ENCODE measurements at places on chromosomes 12 and 14.
A peak's percentile ranks its signal among the peaks of the same experiment; 100 is the strongest.

DNA sequence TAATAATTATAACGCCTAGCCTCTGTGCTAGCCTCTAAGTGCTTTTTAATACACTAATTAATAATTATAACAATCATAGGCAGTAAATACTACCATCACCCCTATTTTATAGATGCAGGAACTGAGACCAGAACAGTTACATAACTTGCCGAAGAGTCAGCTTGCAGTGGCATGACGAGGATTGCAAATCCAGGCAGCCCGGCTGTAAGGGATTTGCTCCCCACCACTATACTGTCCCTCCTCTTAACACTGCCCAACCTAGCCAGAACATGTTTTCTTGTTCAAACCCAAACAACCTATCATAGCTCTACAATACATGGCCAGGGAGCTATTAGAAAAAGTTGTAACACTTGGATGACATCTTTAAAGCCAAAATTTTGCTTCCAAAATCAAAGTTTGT, 33.9 kb upstream of the VASH1 start:
- H3K4me3 ChIP-seq: no peak overlapping the region
- DNase-seq: no peak
- no peaks in the 10 kb centered on the region for H3K27me3 ChIP-seq
- no peak overlapping the region for H3K27ac ChIP-seq
- no peaks in the 10 kb centered on the region for H3K36me3 ChIP-seq

DNA sequence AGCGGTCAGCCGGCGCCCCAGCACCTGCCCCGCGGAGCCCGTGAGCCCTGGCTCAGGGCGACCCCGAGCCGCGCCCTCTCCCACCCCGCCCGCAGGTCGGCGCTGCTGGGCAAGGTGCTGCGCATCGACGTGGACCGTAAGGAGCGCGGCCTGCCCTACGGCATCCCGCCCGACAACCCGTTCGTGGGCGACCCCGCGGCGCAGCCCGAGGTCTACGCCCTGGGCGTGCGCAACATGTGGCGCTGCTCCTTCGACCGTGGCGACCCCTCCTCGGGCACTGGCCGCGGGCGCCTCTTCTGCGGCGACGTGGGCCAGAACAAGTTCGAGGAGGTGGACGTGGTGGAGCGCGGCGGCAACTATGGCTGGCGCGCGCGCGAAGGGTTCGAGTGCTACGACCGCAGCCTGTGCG, 14.4 kb downstream of the HHIPL1 start:
- no peak for DNase-seq
- H3K36me3 ChIP-seq: no peaks in the 10 kb centered on the region
- H3K4me3 ChIP-seq: no peak overlapping the region
- no peaks in the 10 kb centered on the region for H3K27me3 ChIP-seq
- no peak overlapping the region for H3K27ac ChIP-seq

DNA sequence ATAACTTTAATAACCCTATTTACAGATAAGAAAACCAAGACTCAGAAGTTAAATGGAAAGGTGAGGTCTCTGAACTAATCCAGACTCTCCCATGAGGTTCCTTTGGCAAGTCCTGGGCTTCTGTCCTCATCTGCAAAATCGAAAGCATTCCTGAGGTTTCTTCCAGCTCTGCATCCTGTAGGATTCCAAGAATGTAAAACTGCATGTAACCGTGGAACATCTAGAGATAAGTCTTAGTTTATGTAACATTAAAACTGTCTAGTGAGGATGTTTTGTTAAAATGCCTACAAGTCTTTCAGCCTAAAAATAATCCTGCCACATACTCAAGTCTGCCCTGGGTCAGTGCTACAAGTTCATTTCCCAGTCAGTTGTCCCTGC, 7.3 kb upstream of the ITFG2 start:
- H3K27ac ChIP-seq: no peak overlapping the region
- DNase-seq: no peak
- H3K4me1 ChIP-seq: peaks cover 13% of the 10 kb centered on the region
- H3K27me3 ChIP-seq: no peaks in the 10 kb centered on the region
- peaks cover 47% of the 10 kb centered on the region for H3K36me3 ChIP-seq
- no peak overlapping the region for H3K4me3 ChIP-seq

DNA sequence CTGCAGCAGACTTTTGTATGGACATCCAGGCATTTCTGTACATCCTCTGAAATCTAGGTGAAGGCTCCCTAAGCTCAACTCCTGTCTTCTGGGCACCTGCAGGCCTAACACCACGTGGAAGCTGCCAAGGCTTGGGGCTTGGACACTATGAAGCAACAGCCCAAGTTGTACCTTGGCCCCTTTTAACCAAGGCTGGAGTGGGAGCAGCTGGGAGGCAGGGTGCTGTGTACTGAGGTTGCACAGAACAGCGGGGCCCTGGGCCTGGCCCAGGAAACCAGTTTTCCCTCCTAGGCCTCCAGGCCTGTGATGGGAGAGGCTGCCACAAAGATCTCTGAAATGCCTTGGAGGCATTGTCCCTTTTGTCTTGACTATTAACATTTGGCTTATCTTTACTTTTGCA, 214.4 kb upstream of the LRIG3 start:
- no peaks in the 10 kb centered on the region for H3K36me3 ChIP-seq
- no peaks in the 10 kb centered on the region for H3K27me3 ChIP-seq
- H3K4me1 ChIP-seq: no peaks in the 10 kb centered on the region
- H3K27ac ChIP-seq: no peak overlapping the region

GRCh38 chr12:131939007-131939406, 9.9 kb downstream of the PUS1 start:
- H3K36me3 ChIP-seq: peaks cover 23% of the 10 kb centered on the region
- no peaks in the 10 kb centered on the region for H3K4me1 ChIP-seq
- no peak for DNase-seq
- no peak overlapping the region for H3K4me3 ChIP-seq
- no peaks in the 10 kb centered on the region for H3K27me3 ChIP-seq

GRCh38 chr12:66087365-66087943, 43.1 kb downstream of the LLPH start:
- no peaks in the 10 kb centered on the region for H3K27me3 ChIP-seq
- H3K27ac ChIP-seq: no peak overlapping the region
- H3K4me1 ChIP-seq: no peaks in the 10 kb centered on the region

- no peaks in the 10 kb centered on the region for H3K27me3 ChIP-seq
- H3K4me3 ChIP-seq: peak overlapping the region; percentile 11
- H3K36me3 ChIP-seq: no peaks in the 10 kb centered on the region
- DNase-seq: no peak
- H3K27ac ChIP-seq: peak overlapping the region; percentile 20
Observed at GRCh38 chr12:89461649-89462612, 62.7 kb downstream of the GALNT4 start.

DNA sequence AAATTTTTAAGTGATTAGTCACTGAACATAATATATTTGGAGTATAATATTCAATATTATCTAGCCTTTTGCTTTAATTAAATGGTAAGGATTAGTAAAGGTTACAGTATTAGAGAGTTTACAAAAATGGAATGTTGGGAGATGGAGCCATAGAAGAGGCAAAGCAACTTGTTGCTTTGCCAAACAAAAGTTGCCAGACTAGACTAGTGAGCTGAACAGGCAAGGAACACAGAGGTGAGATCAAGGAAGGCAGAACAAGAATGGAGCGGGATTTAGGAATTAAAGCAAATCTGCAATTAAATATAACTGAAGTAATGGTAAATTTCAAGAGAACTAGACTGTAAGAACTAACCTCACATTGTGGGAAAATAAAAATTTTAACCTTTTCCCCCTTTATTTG, 5.1 kb downstream of the ARF6 start:
- H3K27ac ChIP-seq: peak overlapping the region; percentile 100
- peaks cover 6% of the 10 kb centered on the region for H3K36me3 ChIP-seq
- H3K4me3 ChIP-seq: peak overlapping the region; percentile 11
- no peak for DNase-seq
- no peaks in the 10 kb centered on the region for H3K27me3 ChIP-seq
- H3K4me1 ChIP-seq: peaks cover 52% of the 10 kb centered on the region

- H3K27ac ChIP-seq: no peak overlapping the region
- no peaks in the 10 kb centered on the region for H3K4me1 ChIP-seq
- DNase-seq: no peak
- H3K36me3 ChIP-seq: no peaks in the 10 kb centered on the region
- H3K27me3 ChIP-seq: no peaks in the 10 kb centered on the region
Observed at GRCh38 chr12:104360157-104360556, 56.6 kb downstream of the EID3 start.

GRCh38 chr12:46369474-46370379, 2.8 kb downstream of the SLC38A2 start:
- peak overlapping the region; percentile 99 for H3K27ac ChIP-seq
- H3K27me3 ChIP-seq: no peaks in the 10 kb centered on the region
- no peak for DNase-seq
- H3K4me3 ChIP-seq: peak overlapping the region; percentile 76
- H3K36me3 ChIP-seq: no peaks in the 10 kb centered on the region

- no peak overlapping the region for H3K27ac ChIP-seq
- no peak overlapping the region for H3K4me3 ChIP-seq
- H3K27me3 ChIP-seq: no peaks in the 10 kb centered on the region
Observed at GRCh38 chr12:112684742-112685141, 106.8 kb upstream of the RPH3A start.

DNA sequence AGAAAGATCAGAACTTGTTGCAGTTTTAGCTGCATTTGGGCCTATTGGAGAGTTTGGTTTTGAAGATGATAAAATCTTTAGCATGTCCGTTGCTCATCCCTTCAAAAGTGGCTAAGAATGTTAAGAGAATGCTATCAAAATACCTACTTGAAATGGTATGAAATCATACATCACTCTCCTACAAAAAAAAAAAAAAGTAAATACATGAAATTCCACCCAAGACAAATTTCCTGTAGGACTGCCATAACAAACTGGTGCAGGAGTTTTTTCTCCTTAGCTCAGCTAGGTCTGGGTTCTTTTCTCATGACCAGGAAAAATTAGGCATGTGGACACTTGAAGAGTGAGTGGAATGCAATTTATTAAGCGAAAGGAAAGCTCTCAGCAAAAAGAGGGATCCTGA, 15.9 kb upstream of the FAR2 start:
- H3K4me1 ChIP-seq: no peaks in the 10 kb centered on the region
- H3K4me3 ChIP-seq: no peak overlapping the region
- no peak overlapping the region for H3K27ac ChIP-seq
- H3K27me3 ChIP-seq: no peaks in the 10 kb centered on the region
- no peak for DNase-seq

DNA sequence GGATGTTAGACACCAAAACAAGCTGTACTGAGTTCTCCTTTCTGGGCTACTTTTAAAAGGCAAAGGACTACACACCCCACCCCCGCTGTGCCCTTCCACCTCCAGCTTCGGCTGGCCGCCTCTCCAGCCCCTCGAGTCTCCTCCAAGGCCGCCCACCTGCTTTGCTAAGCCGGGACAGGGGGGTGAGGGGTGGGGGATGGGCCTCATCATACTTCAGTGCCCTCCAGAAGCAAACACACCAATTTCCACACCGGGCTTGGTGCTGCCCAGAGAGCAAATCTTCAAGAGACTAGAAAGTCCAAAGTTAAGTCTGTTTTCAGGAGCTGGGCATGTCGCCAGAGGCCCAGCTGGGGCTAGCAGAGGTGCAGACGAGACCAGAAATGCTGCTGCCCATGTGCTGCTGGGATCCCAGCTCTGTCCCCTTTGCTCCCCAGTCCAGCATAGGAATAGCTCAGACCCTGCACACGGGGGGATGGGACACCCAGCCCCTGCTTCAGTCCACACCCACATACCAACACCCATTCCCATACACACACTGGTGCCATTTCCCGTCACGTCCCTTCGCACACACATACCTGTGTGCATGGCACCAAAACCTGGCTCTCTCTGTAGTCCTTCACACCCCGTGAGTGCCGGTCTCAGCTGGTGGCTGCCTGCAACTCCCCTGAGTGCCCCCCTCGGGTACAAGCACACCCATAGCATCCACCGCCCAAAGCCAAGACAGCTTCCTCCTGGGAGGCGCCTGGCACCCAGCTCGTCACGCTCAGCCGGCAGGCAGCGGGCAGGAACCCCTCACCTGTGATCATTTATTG, 1.0 kb downstream of the SLC6A12 start:
- H3K27ac ChIP-seq: no peak overlapping the region
- no peaks in the 10 kb centered on the region for H3K27me3 ChIP-seq
- H3K4me1 ChIP-seq: peaks cover 10% of the 10 kb centered on the region
- H3K36me3 ChIP-seq: no peaks in the 10 kb centered on the region

GRCh38 chr12:67754933-67755697, 106.6 kb downstream of the DYRK2 start:
- no peaks in the 10 kb centered on the region for H3K4me1 ChIP-seq
- no peak overlapping the region for H3K4me3 ChIP-seq
- no peaks in the 10 kb centered on the region for H3K36me3 ChIP-seq
- no peaks in the 10 kb centered on the region for H3K27me3 ChIP-seq

- no peaks in the 10 kb centered on the region for H3K27me3 ChIP-seq
- H3K27ac ChIP-seq: no peak overlapping the region
- no peak for DNase-seq
- H3K4me1 ChIP-seq: peaks cover 16% of the 10 kb centered on the region
Observed at GRCh38 chr12:40207551-40207950, 17.2 kb upstream of the LRRK2 start.

DNA sequence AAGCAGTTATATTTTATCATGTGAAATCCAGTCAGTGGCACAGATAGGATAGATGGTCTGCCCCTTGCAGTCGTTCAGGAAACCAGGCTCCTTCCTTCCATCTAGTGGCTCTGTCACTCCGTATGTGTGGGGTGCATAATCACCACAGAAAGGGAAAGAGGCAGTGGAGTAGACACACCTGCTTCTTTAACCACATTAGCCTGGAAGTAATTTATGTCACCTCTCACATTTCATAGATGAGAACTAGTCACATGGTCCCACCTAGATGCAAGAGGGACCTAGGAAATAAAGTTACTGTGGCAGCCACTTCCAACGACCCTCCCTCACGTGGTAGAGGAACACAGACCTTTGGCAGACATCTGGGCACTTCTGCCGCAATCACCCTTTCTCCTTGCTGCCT, 14.2 kb upstream of the RNU6-8 start:
- H3K27ac ChIP-seq: no peak overlapping the region
- no peaks in the 10 kb centered on the region for H3K27me3 ChIP-seq
- DNase-seq: no peak

DNA sequence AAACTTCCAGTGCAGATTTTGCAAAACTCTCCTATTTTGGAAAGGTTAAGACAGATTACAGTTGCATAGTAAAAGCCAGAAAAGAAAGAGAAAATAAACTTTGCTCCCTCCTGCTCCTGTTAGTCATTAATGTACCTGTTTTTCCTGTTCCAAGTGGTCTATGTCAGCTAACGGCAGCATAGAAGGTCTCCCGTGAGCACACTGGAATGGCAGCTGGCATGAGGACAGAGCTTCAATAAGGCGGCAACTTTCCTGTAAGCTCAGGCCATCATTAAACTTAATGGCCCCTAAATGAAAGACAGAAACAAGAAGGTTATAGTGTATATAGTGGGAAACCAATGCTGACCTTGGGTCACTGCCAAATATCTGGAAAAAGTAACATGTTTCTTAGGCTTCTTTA, 16.0 kb downstream of the EIF2B2 start:
- H3K4me1 ChIP-seq: no peaks in the 10 kb centered on the region
- no peaks in the 10 kb centered on the region for H3K27me3 ChIP-seq
- no peak overlapping the region for H3K4me3 ChIP-seq
- H3K36me3 ChIP-seq: peaks cover 46% of the 10 kb centered on the region

DNA sequence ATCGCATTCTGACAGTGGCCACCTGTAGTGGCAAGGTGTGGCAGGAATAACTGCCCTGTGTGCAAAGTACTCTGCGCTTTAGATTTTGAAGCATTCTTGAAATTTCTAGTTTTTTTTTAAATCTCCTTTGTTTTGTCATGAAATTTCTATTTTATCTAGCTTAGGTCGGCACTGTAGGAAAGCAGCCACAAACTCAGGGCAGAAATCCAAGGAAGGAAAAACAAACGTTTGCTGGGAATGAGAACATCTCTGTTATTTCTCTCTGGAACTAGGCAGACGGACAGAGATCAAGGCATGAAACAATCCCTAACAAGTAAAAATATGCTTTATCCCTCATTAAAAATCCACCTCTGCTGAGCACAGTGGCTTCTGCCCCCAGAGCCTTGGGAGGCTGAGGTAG, 1.3 kb upstream of the NR2C1 start:
- H3K27me3 ChIP-seq: no peaks in the 10 kb centered on the region
- no peak overlapping the region for H3K27ac ChIP-seq
- H3K4me3 ChIP-seq: no peak overlapping the region
- peaks cover 14% of the 10 kb centered on the region for H3K4me1 ChIP-seq
- DNase-seq: no peak
